ENCODE measurements at places on chromosomes 5 and 9.

DNA sequence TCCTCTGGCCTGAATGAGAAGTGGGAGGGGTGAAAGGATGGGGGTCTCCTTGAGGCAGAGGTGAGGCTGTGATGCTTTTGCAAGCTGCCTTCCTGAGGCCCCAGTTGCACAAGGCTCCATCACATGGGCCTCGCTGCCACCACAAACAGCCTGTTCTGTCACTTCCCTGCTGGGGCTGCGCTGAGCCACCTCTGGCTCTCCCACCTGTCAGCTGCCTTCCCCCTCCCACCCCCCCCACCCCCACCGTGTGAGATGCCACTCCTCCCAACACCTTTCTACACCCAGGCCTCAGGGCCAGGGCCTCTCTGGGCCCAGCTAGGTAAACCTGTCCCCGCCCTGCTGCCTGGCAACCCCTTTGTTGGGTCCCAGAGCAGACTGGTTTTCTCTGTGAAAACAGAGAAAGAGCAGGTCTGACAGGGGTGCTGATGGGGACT is 4.5 kb upstream of the PDLIM4 start:
- DNase-seq: no peak

DNA sequence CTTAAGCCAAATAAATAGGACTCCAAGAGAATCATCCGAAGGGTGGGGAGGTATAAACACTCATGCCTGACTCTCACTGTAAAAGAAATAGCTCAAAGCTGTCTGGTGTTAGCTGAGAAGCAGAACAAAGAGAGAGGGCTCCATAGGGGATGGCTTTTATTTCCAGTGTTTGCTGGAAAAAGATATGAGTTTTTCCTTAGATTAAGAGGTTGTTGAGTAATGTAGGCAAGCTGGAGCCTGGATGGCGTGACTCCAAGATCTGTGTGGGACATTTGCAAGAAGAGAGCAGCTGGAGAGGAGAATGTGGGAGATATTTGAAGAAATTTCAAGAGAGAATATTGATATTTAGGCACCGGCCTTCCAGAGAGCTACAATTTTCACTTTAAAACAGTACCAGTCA is 793.7 kb upstream of the RGMB start:
- no peak for DNase-seq

DNA sequence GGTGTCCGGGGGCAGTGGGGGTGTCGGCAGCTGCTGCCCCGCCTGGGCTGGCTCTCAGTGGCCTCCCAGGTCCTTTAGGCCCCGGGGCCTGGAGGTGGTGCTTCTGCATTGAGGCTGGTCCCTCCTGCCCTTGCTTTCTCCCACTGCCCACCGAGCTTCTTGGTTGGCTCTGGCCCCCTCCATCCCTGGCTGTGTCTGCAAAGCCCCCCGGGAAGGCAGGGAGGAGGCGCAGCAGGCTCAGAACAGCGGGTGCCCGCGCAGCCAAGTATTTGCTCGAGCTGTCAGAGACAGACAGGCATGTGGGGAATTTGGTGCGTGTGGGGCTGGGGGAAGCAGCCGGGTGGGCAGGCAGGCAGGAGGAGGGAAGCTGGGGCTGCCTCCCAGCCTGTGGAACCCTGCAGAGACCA is 11.5 kb downstream of the CXXC5 start:
- DNase-seq: no peak

GRCh38 chr9:75130621-75131230 is 42.4 kb downstream of the OSTF1 start:
- DNase-seq: no peak

DNA sequence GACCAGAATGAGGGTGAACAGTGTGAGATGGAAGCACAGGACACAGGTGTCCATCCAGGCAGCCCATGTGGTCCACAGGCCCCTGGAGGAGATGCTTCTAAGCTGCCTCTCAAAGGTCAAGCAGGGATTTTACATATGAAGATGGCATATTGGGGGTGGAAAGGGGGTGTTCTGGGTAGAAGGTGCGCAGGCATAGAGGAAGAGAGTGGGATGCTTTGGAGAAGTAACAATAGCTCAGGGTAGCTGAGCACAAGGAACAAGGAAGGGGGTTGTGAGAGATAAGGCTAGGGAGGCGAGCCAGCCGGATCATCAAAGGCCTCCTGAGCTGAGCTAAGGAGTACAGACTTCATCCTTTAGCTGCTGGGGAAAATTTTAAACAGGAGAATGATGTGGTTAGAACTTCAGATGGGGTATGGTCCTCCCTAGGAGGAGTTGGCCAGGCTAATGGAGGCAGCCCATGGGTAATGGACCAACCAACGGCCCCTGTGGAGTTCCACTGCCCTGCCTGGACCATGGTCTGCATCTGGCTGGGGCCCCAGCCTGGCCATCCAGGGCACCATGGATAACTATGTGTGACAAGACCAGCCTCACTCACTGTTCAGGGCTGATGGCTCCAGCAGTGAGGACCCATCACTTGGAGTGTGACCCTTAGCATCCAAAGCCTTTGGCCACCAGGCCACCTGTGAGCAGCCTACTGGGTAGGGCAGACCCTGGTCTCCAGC is 86.8 kb upstream of the TBC1D2 start:
- no peak for DNase-seq

DNA sequence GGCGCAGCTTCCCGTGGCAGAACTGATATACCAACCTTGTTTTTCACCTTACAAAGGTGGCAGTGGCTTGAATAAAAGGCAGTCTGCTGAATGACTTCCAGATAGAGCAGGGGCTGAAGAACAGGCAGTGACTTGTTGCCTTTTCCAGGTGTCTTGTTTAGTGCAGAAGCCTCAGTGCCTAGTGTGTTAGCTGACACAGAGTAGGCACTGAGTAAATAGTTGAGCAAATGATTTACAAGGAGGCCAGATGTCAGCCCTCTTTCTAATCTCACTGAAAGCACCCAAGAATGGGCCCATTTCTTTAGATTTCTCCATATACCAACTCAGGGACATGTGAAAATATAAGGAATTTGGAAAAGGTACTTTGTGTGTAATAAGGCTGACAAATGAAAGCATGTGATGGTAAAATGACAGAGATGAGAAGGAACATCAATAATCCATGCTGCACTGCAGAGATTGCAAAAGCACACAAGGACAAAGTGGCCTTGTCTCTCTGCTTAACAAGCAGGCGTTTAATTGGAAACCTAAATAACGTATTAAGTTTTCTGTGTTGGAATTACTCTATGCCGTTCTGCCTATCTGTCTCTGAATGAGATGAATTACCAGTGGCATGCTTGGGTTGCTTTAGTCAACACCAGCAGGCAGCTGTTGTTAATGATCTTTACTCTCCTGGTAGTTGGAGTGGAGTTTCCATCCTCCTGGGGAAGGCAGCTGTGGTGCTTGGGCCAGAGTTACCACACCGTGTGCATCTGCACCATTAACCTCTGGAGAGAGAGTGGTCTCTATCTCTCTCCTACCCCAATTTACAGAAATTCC is 360.1 kb upstream of the C9orf72 start:
- no peak for DNase-seq

DNA sequence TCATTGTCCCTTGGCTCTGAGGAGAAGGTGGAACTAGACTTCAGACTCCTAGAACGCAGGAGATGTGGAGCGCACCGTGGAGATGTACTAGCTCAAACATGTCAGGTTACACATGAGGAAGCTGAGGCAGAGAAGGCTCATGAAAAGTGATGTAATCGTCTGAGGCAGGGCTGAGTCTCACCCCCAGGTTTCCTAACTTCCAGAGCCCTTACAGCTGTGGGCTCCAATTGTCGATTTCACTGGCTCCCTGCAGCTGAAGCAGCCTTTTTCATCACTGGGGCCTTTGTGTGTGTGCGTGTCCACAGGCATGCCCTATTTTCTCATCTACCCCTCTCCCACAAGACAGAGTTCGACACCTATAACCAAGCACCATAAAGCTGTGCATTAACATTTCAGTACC is 370.6 kb downstream of the NTRK2 start:
- no peak for DNase-seq

DNA sequence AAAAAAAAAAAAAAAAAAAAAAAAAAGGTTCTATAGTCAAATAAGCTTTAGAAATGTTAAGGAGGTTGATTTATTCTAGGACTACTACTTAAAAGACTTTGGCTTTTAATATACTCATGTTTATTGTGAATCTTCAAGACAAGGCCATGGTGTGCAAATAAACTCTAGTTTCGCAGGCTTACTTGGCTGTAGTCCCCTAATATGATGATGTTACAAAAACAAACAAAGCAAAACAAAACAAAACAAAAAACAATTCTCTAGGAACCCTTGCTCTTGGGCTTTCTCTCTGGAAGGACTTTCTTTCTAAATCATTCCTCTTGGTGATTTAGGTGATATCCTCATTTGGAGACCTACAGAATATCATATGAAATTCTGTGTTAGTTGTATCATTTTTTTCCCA is 172.0 kb downstream of the GDNF start:
- DNase-seq: no peak

DNA sequence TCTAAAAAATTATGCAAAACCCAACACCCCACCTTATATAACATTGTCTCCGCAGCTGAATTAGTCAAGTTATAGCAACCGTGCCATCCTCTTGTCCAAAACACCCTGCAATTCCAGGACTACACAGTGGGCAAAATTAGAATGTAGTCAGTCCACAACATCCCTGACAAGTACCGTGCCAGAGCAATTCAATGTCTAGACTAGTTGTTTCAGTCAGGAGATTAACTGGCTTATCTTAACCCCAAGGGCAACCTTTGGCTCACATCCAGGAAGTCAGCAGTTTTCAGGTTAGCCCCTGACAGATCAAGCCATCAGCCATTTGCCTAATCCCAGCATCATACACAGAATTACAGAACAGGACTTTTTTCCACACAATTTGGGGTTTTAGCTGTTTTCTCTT is 240.8 kb upstream of the TMEM161B start:
- DNase-seq: no peak

DNA sequence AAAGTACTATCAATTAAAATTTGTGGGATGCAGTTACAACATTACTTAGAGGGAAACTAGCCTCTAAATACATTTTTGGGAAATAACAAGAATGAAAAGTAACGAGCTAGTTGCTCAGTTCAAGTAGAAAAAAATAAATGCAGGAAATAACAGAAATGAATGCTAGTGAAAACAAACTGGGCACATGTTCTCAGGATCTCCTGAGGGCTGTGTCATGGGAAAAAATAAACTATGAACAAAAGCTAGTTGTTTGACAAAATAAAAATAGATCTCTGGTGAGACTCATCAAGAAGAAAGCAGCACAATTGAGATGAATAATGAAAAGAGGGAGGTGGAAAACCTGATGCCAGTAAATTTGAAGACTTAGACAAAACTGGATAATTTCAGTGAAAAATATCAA is 16.3 kb downstream of the IDNK start:
- no peak for DNase-seq

- no peak for DNase-seq
Observed at GRCh38 chr9:100351508-100351907, 1.2 kb downstream of the TEX10 start.

DNA sequence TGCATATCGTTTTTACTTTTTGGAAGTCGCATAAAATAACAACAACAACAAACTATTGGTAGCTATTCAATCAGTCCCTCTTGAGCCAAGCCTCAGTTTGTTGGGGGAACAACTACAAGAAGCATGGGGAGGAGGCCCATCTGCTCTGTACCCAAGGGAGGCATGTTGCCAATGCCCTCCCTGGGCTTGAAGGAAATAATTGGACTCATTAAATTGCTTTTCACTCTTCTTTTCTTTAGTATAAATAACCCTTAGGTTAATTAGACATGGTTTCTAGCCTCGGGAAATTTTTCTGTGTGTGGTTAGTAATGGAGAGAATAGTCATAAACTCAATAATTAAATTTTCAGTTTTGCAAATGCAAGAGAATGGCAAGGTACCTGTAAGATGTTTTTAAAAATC is 500.7 kb downstream of the TLE4 start:
- DNase-seq: no peak

DNA sequence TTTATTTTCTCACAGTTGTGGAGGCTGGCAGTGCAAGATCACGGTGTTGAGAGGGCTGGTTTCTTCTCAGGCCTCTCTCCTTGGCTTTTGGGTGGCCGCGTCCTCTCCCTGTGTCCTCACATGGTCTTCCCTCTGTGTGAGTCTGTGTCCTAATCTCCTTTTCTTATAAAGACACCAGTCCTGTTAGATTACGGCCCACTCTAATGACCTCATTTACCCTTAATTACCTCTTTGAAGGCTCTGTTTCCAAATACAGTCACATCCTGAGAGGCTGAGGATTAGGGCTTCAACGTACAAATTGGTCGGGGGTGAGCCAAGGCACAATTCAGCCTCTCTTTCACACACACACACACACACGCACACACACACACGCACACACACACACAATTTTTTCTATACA is 73.0 kb downstream of the UGCG start:
- no peak for DNase-seq

- DNase-seq: no peak
Observed at GRCh38 chr5:93511445-93511844, 69.6 kb downstream of the NR2F1-AS1 start.

DNA sequence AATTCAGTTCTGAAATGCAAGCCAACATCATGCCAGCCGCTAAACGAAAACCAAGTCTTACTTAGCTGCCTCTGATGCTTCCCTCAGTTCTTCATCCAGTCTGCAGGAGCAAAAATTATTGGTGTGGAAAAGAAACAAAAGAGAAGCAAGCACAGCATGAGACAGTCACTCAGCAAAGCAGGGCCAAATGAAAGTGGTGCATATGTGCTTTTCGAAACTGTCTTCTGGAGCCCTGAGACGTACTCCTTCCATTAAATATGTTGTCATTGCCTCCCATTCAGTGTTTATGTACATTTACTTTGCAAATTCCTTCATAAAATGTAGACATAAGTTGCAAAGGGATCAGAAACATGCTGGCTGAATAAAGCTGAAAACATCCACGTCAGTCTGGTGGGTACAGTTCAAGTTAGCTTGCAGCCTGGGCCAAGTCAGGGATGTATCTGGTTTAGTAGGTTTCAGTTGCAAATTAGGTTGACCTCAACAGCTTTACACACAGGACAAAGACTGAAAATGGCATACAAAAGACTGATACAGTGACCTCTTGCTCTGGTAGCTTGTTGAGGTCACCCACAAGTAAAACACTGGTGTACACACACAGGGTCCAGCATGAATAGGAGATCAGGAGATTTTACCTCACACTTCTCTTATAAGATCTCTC is 139.7 kb upstream of the PCA3 start:
- no peak for DNase-seq

GRCh38 chr5:39639618-39640089 is 214.9 kb upstream of the DAB2 start:
- DNase-seq: no peak

GRCh38 chr5:170484847-170485615 is 18.8 kb upstream of the KCNIP1 start:
- no peak for DNase-seq

GRCh38 chr9:19201899-19202891 is 28.3 kb upstream of the DENND4C start:
- DNase-seq: no peak

DNA sequence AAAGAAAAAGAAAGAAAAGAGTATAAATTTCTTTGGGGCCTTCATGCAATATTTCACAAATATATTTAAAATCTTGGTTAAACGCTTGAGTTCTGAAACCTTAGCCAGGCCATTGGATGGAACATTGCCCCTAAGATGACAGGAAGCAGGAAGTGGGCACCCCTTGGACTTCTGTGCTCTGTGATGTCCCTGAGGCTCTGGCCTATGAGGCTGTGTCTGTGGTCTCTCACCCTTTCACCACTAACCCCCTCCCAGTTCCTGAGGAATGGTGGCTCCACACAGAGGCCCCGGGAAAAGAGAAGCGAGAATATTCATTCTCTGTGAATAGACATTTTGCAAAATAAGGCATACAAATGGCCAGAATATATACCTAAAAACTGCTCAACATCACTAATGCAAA is 320.5 kb upstream of the PANK3 start:
- DNase-seq: no peak
